Stimulated activated CD4-positive, alpha-beta T cell treated with anti-CD3 and anti-CD28 coated beads, Interleukin-15, amount 100 ng/mL, for 1 hour (primary cell): ENCODE measurements at places on chromosomes 11 and 22.

- no peak for DNase-seq
Observed at GRCh38 chr11:85299258-85299942, 327.7 kb downstream of the DLG2 start.

- no peak for DNase-seq
Observed at GRCh38 chr22:44893731-44894080, 116.1 kb downstream of the PHF21B start.

- DNase-seq: no peak
Observed at GRCh38 chr11:106403751-106404150, 326.3 kb downstream of the AASDHPPT start.

- no peak for DNase-seq
Observed at GRCh38 chr11:124736736-124737135, 3.0 kb upstream of the NRGN start.

DNA sequence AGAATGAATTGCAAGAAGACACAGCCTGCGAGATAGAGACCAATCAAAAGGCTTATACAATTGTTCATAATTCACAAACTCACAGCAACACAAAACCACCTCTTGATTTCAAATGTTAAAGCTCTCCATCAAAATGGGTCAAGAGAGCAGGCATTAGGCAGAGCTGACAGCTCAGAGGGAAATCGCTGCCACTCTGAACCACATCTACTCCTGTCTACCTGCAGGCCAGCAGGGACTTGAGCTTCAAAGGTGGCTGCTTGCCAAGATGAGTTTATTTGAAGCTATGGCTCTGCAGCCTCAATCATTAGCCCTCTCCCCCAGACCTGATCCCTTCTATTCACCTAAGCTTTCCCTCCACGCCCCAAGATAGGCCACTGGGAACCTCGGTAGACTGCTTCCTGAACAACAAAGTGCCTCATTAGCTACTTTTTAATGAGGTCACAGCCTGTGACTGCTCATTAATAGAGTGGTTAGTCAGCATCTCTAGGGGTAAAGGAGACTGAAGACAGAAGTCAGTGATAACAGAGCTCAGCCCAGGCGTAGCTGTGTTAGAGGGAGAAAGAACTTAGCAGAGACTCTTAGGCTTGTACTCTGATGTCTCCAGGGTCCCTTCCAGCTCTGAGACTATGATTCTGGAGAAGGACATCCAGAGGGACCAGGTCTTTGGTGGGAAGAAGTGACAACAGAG, 21.2 kb upstream of the OR10A5 start:
- DNase-seq: no peak

DNA sequence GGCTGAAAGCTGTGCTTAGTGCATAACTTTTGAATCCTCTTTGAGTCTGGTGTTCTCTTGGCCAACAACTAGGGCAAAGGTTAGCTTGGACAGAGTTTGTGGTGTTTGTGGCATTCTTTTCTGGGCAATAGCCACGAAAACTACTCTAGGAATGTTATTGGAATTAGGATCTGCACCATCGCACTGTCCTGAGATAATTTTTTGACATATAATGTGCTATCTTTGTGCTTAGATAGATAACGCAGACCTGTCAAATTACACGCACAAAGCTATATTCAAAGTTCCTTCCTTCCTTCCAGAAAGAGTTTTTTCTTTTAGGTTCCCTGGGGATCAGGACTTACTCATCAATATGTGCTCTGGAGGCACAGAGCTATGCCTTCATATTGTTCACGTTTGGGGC, 166.8 kb upstream of the MTMR2 start:
- DNase-seq: no peak

- no peak for DNase-seq
Observed at GRCh38 chr22:40638261-40638660, 1.7 kb upstream of the MRTFA start.

DNA sequence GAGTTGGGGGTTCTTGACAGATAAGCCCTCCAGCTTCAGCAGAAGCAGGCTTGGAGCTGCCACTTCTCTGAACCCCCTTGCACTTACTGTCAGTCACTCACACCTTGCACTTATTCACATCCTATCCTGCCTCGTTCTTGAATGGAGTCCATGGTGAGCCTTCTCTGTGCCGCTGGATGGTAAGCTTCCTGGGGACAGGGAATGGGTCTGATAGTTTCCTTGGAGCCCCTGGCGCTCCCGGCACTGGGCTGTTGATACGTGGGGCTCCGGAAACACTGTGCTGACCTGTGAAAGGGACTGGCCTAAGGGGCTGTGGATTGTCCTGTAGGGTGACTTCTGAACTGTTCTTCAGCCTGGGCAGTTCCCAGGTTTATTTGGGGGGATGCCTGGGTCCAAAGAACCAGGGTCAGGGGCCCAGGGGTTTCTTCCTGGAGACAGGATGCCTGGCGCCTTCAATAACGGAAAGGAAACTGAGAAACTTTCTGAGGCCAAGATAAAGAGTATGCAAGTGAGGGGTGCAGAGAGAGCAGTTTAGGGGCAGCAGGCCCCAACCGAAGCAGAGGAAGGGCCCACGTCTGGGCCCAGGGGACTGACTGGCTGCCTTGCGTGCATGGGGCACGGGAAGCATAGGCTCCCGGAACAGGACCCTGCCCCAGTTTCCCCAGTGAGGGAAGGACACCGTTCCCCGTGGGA, 709 bp upstream of the ST3GAL4 start:
- DNase-seq: no peak

GRCh38 chr11:122803306-122803705, 35.0 kb upstream of the CRTAM start:
- DNase-seq: no peak

GRCh38 chr11:96783311-96783710, 393.5 kb downstream of the JRKL start:
- DNase-seq: no peak

DNA sequence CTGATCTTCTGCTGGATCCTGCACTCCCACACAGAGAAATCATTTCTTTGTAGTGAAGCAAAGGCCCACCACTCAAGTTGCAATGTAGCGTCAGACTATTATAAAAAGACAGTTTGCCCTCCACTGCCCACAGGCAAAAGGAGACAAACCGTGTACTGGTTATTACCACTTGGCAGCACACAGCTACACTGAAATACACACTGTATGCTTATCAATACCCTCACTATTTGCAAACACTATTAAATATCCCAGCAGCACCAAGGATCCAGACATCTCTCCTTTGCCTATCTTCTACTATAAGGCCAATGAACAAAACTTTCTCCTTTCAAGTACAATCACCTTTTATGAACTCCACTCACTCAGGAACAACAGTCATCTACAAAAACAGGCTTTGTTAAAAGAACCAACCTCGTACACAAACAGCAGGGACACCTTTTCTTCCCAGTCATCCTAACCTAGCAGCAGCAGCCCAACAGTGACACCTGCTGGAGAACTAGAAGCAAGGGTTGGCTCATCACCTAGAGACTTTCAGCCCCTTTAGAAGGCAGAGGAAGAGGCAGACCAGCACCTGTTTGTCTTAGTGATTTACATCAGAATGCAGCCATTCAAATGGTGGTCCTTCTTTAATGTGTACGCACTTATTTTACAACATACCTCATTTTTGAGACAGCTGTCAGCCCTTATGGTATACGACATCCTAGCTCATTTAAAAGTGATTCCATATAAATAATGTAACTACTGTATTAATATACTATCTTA, 56.1 kb downstream of the AMBRA1 start:
- DNase-seq: peak; percentile 18

DNA sequence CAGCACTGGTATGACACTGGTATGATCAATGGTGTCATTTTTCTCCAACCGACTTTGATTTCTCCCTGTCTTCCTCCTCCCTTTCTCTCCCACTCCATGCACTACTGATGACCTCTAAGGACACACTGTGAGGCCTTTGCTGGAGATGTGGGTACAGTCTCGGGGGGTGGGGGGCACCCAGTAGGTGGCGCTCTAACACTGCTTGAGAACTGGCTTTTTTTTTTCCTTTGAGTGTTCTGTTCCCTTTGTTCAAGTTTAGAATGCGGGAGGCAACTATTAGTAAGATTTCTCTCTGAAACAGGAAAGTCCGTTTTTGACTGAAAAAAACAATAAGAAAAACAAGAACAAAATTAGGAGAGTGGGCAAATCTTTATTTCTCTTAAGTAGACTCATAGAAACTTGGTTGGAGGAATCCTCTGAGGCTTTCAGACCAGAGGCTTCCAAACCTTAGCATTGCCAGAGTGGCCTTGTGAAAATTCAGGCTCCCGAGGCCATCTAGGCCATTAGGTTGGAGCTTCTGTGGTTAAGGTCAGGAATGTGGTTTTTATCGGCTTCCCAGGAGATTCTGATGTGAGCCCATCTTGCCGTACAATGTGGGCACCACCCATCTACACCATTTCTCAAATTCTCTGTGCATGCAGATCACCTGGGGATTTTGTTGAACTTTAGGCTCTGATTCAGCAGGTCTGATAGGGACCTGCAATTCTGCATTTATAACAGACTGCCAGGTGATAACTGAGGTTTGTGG, 43.2 kb downstream of the PANX1 start:
- DNase-seq: peak; percentile 3

DNA sequence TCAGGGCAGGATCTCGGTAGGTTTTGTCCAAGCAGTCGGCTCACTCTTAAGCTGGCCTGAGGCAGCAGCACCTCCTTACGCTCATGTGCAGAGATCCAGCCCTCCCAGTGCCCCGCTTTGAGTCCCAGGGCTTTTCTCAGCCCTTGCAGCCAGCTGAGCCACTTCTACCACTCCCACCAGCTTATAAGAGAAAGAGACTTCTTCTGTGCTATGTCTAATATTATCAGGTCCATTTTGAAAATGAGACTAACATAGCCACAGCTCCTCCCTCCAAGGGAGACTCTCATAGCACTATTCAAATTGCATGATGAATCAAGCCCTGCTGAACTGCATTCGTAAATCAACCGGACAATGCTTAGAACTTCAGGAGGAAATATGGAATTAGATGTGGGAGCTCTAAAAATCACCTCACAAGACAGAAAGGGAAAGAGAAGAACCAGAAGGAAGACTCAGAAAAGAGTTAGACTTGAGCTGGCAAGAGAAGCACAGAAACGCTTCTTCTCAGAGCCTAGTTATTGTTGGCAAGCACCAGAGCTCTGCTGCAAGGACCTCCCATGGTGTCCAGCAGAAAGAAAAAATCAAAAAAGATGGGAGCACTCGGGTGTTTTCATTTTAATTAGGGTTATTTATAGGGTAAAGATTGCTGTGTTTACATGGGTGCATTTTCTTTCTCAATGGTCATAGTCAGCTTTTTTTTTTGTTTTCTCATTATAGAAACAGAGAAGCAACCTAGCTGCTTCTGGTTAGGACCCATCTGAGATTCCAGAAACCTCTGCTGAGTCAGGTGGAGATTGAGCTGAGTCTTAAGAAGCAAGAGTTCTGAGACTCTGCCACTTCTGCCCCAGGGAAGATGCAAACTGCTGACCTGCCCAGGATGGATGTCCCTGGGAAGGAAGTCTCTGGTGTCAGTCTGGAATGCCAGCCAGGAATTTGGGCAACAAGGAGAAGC, 181.4 kb downstream of the ETS1 start:
- DNase-seq: no peak

DNA sequence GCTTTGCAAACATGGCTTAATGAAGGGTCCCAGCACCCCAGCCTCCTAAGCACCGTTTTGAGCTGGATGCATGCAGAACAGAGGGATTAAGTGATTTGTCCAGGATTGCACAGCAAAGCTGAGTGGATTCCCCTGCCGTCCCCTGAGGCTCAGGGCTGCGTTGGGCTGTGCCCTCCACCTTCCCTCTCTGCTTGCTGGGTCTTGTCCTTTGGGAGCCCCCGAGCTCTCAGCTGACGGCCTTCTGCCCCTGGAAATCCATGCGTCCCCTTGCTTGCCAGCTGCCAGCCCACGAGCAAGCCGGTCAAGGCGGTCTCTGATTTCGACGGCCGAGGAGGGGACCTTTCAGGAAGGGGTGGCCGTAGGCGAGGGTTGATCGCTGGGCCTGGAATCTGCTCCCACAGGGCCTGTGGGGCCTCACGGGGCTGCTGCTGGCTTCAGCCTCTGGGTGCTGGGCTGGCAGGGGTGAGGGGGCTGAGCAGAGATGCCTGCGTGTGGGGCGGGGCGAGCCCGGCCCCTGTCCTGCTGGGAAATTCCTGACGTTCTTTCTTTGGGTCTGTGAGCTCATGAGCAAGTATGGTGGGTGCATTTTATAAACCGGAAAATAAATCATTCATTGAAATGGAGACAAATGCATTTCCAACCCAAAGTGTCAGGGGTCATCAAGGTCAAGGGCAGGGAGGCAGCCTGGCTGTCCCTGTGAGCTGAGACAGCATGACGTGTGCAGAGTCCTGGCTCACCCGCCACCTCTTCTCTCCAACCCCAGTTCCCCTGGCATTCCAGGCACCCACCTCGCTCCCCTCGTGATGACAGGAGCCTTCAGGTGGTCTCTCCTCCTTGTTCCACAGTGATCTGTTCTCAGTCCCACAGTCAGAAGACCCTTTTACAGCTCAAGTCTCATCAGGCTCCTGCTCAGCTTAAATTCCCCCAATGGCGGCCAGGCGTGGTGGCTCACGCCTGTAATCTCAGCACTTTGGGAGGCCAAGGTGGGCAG, 28.1 kb downstream of the FGF4 start:
- DNase-seq: no peak

DNA sequence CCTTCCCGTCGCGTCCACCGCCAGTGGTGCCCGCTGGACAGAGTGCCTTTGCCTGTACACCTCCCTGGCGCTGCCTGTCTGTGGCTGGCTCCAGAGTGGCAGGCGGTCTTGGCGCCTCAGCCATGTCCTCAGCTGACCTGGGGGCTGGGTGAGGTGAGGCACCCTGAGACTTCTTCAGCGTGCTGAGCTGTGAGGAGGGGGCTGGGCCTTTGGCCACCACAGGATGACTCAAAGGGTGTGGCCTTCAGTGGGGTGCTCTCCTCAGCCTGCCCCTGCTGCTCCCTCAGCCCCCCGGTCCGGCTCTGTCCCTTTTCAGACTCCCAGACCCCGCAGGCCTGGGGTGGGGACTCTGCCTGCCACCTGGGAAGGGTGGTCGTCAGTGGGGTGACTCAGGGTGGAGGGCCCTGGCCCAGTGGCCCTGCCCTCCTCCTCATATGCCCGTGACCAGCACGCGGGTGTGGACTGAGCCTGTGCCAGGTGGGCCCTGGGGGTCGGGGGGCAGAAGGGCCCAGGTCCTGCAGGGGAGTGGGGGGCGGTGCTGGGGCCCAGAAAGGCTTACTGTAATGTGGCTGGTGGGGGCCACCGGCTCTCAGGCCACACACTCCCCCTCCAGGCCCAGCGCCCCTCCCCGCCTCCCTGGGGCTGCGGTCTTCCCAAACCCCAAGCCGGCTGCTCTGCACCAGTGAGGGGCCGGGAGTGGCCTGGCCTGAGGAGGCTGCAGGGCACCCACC, 15.9 kb downstream of the CRELD2 start:
- no peak for DNase-seq
